H9 (cell line): ENCODE measurements at places on chromosomes 5 and 9.

DNA sequence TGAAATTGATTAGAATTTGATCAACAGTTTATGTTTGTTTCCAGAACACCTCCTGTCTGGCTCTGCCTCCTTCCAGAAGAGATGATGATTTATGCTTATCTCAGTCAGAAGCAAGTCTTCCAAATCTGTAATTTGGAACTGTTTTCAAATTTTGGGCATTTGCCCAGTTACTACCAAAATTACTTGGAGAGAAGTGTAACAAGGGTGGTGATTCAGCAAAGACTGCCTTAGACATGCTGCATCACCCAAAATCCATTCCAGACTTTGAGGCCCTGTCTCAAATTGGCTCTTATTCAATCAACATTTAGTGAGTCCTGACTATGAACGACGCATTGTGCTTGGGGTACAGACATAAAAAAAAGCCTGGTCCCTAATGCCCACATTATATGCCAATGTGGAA lies 89.4 kb downstream of the SH3TC2 start:
- DNase-seq = no peak

- no peak for DNase-seq
These were observed 111.4 kb downstream of the LHX2 start for GRCh38 chr9:124122813-124123462.

GRCh38 chr5:34656001-34656699 lies at the start of gene RAI14:
TSS of gene RAI14 (plus strand) at chr5:34656328. CDS start at chr5:34686920, 30,592 bp downstream.
- DNase-seq = peak; percentile 84

DNA sequence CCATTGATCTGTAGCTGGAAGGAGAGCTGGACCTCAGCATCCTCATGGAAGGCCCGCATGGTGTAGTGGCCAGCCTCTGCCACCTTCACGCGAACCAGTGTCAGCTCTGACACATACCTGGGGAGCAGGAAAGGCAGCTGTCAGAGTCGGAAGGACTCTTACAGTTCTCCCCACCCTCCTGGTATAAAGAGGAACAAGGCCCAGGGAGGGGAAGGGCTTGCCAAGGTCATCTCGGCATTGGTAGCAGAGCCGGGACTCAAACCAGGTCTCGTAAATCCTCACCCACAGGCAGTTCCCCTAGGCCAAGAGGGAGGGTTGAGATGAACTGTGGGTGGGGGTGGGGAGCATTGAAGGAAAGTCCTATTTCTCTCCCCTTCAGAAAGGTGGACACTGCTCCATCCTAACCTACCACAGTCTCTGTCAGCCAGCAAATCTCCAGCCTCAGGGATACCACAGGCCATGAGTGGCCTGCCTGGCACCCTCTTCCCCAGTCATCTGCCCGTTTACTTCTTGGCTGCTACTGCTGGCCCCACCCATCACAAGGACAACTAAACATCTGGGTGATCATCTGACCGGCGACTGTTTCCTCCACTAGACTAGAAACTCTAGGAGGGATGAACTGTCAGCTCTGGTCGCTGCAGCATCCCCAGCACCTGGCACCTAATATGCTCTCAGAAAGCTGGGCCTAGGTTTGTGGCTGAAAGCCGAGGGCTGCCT lies 23.5 kb downstream of the PDGFRB start:
- DNase-seq = no peak

GRCh38 chr9:78371981-78372380 lies 75.1 kb downstream of the PSAT1 start:
- DNase-seq = no peak

GRCh38 chr9:71721855-71722254 lies 46.5 kb downstream of the CEMIP2 start:
- no peak for DNase-seq

DNA sequence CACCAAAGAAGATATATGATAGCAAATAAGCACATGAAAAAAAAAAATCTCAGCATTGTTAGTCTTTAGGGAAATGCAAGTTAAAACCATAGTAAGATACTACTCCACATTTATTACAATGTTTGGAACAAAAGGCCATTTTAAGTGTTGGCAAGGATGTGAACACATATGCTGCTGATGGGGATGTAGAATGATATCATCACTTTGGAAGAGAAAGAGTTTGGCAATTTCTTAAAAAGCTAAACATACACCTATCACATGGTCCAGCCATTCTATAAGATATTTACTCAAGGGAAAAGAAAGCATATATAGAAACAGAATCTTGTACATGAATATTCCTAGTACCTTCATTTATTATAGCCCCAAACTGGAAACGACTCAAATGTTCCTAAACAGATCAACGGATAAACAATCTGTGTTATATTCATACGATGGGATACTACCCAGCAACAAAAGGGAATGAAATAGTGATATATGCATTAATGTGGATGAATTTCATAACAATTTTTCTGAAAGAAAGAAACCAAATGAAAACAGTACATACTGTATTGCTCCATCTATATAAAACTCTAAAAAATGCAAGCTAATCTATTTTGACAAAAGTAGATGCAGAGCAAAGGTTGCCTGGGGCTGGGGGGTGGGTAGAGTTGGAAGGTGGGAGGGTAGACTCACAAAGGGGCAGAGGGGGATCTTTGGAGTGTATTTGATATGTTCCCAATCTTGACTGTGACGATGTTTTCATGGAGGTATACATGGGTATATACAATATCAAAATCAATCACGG lies 45.7 kb upstream of the SMAD5 start:
- no peak for DNase-seq

DNA sequence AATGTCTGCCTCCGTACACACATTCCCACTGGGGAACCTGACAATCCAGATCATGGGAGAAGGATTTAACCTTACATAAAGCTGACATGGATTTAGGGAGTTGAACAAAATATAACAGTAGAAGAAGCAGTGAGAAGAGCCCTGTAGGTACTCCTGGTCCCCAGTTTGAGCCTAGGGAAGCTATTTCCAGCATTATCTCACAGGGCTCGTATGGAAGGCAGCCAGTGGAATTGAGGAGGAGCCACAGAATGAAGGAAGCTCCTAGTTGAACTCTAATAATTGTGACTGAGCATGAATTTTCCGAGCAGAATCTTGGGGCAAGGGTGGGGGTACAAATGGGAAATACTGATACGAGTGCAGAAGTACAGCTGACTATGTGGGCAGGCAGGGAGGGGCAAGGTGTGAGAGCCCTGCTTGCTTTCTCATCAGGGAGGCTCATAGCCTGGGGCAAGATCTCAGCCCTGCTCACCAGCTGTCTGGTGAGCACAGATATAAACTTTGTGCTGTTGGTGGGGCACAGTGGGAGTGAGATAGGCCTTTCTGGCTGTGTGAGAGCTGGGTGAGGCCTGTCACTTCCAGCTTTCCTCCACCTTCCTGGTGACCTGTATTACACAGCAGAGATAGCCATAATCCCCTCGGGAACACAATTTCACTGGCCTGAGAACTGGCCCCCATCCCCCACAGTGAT lies 290.7 kb upstream of the IL12B start:
- peak; percentile 38 for DNase-seq

DNA sequence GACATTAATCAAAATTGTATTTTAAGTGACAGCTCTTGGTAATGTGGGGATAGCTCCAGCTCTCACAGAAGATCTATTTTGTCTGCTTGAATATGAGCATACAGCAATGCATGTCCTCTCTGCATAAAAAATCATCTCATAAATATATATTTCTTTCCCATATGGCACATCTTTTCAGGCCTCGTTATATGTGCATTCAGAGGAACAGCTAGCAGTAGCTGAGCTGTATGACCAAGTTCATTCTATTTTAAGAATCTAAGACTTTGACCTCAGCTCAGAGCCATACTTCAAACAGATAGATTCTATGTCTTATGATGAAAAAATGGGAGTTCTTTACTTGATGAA lies 487.2 kb downstream of the ARHGEF28 start:
- DNase-seq = no peak

DNA sequence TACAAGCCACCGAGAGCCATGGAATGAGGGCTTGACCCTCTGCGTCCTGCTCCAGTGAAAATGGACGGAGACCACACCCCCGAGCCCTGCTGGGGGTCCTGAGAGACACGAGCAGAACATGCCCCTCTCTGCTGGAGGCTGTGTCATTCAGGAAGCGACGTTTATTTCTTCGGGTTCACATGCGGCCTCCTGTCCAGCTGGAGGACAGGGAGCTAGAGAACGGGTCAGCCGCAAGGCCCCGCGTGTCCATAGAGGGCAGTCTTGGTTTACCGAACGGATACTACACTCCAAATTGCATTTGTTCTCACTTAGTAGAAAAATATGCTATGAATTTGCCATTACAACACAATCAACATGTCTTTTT lies 36.1 kb downstream of the MRPL36 start:
- peak; percentile 59 for DNase-seq

- DNase-seq = no peak
These were observed 305.4 kb upstream of the KIF2A start for GRCh38 chr5:62000646-62001045.

DNA sequence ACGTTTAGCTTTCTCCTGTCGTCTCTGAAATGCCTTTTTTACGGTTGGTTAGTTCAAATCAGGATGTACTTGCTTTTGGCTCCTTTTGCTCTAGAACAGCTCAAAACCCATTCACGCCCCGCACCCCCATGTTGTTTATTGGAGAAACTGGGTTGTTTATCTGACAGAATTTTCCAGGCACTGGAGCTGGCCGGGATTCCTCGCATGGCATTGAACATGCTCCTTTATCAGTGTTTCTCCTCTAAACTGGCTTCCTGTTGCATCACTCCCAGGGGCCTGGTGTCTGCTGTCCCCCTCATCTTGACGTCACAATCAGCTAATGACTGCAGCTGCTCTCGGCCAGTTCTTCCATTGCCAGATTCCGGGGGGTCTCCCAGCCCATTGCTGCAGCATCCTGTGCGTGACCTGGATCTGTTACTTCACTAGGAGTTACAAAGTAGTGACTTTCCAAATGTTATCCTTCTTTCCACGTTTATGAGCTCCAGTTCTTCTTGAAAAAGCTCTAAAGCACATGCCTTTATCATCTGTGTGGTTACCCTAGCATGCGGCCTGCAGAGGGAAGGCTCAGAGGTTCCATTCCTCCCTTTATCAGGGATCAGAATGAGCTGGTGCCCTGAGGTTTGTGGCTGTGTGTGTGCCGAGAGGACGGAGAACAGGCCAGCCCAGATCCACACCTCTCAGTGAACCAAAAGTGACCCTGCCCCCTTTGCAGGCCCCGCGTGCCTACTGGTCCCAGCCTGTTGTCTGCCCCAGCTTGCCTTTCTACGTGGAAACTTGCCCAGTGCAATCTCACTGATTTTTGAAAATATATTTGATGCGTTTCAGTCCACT lies 27.5 kb downstream of the FAM163B start:
- no peak for DNase-seq

- DNase-seq = no peak
These were observed 25.4 kb upstream of the TOMM5 start for GRCh38 chr9:37617832-37618231.

GRCh38 chr9:120878188-120879130 lies 1.5 kb upstream of the PHF19 start:
- DNase-seq = no peak

- no peak for DNase-seq
These were observed 72.9 kb upstream of the SHB start for GRCh38 chr9:38141746-38142591.

DNA sequence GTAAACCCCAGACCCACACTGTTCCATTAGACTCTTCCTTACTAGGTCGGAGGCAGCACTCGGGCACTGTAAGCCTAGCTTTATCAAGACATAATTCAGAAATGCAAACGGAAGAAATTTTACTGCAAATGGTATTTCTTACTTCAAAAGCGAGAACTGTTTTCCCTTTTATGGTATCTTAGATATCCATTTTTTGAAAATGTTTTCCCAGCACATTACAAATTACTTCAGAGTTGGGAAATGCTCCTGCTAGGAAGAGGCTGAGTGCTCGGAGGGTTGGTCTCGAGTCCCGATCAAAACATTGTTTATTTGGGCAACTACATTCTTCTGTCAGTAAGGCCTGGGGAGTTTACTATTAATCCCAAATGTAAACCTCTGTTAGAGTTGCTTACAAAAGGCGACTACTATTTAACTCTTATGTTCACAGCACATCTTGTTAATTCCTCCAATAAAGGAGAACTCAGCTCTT lies 332.9 kb downstream of the CWC27 start:
- no peak for DNase-seq

DNA sequence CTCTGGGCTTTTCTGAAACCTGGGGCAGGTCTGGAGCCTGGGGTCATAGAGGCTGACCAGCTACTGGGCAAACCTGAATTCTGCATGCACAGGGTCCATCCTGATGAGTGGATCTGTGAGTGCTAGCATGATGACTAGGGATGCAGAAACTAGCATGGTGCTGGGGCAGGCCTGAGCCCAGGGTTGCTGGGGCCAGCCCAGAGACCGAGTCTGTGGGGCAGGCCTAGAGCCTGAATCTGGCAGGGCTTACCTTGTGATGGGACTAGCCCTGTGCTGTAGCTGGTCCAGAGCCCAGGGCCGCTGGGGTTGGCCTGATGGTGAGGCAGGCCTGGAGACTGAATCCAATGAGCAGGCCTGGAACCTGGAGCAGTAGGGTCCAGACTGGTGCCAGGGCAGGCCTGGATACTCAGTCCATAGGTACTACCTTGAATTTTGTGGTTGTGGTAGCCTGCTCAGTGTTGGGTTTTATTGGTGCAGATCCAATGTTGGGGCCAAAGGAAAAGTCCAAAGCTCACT lies 313.5 kb downstream of the TLR4 start:
- DNase-seq = no peak

GRCh38 chr9:28888806-28889205 lies 1315.5 kb upstream of the C9orf72 start:
- no peak for DNase-seq

- DNase-seq = no peak
These were observed 70.6 kb downstream of the LRSAM1 start for GRCh38 chr9:127521919-127522304.
